Astrocyte (in vitro differentiated cells and primary cell): ENCODE measurements at places on chromosomes 3 and 15.
A peak's percentile ranks its signal among the peaks of the same experiment; 100 is the strongest.

GRCh38 chr15:57227899-57228298 is 148.4 kb upstream of the CGNL1 start:
- DNase-seq: peak; percentile 92
- H3K27me3 ChIP-seq: no peaks in the 10 kb centered on the region
- H3K4me1 ChIP-seq: peaks cover 22% of the 10 kb centered on the region

DNA sequence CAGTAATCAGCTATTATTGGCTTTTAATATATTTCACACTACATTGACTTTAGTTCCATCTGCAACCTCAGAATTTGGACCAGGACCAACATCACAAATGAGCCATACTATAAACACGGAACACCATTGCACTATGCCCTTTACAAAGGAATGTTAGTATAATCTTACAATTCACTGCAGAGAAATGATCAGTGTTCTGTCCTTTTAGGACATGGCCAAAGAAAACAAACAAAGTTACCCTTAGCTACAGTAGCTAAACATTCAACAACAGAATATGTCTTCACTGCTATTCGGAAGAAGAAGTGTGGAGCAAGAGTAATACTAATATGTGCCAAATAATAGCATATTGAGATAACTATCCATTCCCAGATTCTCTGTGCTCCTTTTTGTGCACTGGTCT is 90.4 kb downstream of the NAALADL2 start:
- no peak overlapping the region for H3K4me3 ChIP-seq
- DNase-seq: peak; percentile 97
- H3K36me3 ChIP-seq: no peaks in the 10 kb centered on the region
- peak overlapping the region; percentile 77 for H3K27ac ChIP-seq
- H3K27me3 ChIP-seq: no peaks in the 10 kb centered on the region

GRCh38 chr15:34330279-34330678 is 7.3 kb downstream of the SLC12A6 start:
- H3K27me3 ChIP-seq: no peaks in the 10 kb centered on the region
- no peak overlapping the region for H3K27ac ChIP-seq
- peaks cover 1% of the 10 kb centered on the region for H3K4me1 ChIP-seq
- H3K36me3 ChIP-seq: no peaks in the 10 kb centered on the region
- no peak for DNase-seq

GRCh38 chr3:155553780-155554179 is 191.1 kb downstream of the PLCH1 start:
- no peak overlapping the region for H3K4me3 ChIP-seq
- no peak for DNase-seq
- H3K4me1 ChIP-seq: no peaks in the 10 kb centered on the region
- H3K36me3 ChIP-seq: no peaks in the 10 kb centered on the region
- no peak overlapping the region for H3K27ac ChIP-seq
- H3K27me3 ChIP-seq: no peaks in the 10 kb centered on the region

DNA sequence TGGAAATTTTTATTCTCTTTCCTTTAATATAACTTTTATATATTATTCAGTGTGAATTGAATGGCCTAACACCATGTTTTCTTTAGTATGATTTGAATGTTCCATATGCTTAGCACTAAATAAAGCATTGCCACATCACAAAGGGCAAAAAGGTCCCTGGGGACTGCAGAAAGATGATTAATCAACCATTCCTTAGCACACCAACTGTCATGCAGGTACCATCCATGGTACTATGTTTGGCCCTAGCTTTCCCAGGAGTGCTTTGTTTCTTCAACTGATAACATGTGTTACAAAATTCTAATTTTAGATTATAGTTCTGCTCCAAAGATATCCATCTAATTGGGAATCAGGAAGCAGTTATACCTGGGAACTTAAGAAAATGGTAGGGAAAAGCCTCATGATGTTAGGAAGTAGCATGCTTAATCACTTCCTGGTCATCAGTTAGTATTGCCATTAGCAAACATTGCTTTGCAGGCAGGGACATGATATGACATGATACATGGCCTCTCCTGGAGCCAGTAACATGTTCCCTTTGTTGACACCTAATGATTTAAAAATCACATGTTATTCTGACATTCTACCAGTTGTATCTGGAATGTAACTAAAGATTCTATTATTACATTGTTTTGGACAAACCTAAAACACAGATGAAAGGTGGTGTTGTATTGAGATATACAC is 712.6 kb upstream of the GBE1 start:
- H3K27ac ChIP-seq: no peak overlapping the region
- no peaks in the 10 kb centered on the region for H3K4me1 ChIP-seq
- no peak overlapping the region for H3K4me3 ChIP-seq

DNA sequence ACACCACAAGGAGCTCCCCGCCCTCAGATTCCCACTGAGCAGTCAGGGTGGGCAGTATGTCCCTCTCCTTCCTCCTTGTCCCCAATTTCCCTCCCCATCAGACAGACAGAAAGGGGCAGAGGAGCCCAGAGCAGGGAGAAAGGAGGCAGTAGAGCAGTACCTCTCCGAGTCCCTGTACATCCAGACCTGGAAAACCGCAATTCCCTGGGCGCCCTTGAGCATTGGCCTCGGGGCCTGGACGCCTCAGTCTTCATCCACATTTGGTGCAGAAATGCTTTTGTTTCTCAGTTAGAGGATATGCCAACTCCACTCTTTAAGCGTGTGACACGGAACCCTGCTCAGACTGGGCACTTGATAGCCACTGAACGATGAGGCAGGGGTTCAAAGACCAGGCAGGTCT is 5.9 kb downstream of the ISG20 start:
- no peak overlapping the region for H3K27ac ChIP-seq
- no peak for DNase-seq
- H3K27me3 ChIP-seq: no peaks in the 10 kb centered on the region
- H3K4me3 ChIP-seq: no peak overlapping the region

DNA sequence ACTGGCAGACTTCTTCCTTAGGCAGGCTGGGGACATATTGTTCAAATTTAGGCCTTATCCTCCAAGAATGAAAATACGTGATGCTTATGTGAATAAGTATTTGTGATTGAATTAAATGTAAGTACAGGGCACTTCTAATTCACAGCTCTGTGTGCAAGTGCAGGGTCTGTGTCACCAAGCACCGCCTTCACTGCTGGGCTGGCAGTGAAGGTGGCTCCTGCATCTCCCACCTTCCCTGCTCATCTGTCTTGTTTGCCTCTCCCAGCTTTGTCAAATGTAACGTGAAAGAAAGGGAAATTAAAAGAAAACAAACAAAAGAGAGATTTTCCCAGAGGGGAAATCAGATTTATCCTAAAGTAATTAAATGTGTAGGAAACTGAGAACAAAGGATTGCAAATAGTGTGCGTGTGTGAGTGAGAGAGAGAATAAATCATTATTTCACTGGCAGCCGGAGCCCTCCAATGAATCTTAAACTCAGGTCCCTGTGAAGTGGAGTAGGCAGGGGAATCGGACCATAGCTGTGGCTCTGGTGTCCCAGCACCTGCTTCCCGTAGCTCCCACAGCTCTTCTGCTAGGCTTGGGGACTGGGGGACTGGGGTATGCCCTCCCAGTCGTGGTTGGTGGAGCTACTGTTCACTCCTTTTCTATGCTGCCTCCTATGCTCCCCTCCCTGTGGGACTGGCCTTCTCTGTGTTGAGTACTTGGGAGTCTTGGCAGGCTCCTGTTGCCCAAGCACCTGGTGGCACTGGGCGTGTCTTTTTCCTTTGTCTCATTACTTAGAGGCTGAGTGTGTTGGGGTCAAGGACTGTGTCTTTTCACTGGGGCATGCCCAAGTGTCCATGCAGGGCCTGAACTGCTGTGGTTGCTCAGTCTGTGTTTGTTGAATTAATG is 222.2 kb downstream of the EPHB1 start:
- H3K27me3 ChIP-seq: no peaks in the 10 kb centered on the region
- H3K27ac ChIP-seq: no peak overlapping the region
- H3K4me1 ChIP-seq: no peaks in the 10 kb centered on the region
- DNase-seq: no peak

GRCh38 chr15:72751751-72752455 is 31.7 kb downstream of the ADPGK start:
- no peak overlapping the region for H3K27ac ChIP-seq
- H3K4me1 ChIP-seq: peaks cover 9% of the 10 kb centered on the region
- peak; percentile 32 for DNase-seq
- no peak overlapping the region for H3K4me3 ChIP-seq
- H3K36me3 ChIP-seq: peaks cover 25% of the 10 kb centered on the region

- no peaks in the 10 kb centered on the region for H3K4me1 ChIP-seq
- no peak overlapping the region for H3K4me3 ChIP-seq
- H3K36me3 ChIP-seq: no peaks in the 10 kb centered on the region
Measured at GRCh38 chr3:135243616-135244015, 448.6 kb downstream of the EPHB1 start.

DNA sequence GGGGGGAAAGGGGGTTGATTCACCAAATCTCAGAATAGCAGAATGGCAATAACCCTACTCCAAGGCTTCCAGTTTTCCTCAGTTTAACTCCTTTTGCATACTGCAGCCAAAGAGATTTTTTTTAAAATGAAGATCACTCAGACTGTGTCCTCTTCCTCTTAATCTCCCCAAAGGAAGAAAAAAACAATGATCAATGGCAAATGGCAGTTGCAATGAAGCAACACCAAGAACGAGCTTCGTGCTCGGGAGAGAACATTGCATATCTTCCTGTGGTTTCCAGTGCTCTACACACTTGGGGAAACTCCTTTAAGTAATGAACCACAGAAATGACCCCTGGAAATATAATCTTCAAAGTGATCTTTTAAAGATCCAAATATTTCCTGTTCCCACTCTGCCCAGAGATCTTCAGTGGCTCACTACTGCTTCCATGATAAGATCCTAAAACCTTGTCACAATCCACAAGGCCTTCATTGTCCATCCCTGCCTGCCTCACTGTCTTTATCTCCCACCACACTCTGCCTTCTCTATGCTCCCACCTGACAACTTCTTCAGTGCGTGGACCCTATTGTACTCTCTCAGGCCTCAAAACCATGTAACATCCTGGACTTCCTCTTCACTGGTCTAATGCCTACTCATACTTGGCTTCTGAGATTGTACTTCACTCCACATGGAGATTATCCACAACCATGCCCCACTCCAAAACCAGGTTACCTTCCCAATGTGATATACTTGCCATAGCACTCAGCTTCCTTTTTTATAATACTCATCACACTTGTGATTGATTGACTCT is 394.8 kb downstream of the FHIT start:
- no peaks in the 10 kb centered on the region for H3K27me3 ChIP-seq
- H3K4me3 ChIP-seq: no peak overlapping the region
- H3K27ac ChIP-seq: no peak overlapping the region
- DNase-seq: no peak

- no peaks in the 10 kb centered on the region for H3K36me3 ChIP-seq
- H3K4me3 ChIP-seq: no peak overlapping the region
- DNase-seq: peak; percentile 48
- no peaks in the 10 kb centered on the region for H3K27me3 ChIP-seq
- no peak overlapping the region for H3K27ac ChIP-seq
- H3K4me1 ChIP-seq: peaks cover 9% of the 10 kb centered on the region
Measured at GRCh38 chr3:187041362-187042307, 97.7 kb downstream of the RPL39L start.

DNA sequence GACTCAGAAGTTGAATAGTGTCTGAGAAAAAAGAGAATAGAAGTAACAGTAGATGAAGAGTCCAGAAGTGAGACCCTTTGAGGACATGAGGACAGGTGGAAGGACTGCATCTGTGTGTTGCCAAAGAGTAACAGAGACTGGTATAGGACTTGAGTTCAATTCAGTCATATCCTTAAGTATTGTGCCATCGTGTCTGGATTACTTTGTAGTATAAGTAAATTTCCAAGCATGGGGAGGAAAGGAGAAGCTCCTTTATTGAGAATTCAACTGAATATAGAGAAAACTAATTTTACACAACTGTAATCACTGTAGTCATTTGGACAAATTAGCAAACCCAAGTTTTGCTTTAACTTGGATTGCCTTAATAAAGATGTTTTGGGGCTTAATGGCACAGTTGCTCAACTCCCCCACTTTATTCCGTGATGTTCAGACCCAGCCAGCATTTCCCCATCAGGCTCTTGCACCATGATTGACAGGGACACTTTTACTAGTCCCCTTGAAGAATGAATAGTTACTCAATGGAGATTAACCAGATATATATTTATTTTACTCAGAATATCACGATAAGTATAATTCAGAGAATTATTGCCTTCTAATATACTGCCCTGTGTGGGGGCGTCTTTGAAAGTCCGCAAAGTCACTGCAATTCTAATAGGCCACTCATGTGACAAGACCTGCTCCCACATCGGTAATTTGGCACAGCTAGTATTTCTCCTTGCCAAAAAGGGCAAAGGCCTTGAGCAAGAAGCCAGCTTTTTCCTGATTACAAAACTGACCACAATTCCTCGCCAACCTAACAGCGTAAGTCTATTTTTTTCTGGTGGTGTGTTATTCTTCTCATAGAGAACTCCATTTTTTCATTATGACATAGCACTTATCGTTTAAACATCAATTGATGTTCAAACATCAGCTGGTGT is 61.3 kb downstream of the PPARG start:
- H3K27ac ChIP-seq: no peak overlapping the region
- DNase-seq: peak; percentile 62
- no peaks in the 10 kb centered on the region for H3K36me3 ChIP-seq
- no peak overlapping the region for H3K4me3 ChIP-seq

DNA sequence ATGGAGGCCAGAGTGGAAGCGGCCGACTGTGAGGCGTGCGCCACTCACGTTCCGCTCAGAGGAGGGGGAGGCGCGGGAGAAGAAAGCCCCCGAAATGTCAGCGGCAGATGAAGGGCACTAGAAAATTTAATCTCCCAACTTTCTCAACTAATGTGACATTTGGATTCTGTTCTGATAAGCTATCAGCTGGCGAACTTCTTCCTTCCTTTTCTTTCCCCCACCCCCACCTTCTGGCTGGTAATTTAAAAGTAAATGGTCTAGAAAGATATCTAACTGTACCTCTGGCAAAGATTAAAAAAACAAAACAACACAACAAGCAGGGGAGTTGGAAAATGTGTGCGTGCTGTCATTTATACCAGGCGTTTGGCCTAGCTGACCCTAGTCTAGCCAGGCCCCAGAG is 26.4 kb upstream of the TMEM115 start:
- H3K27me3 ChIP-seq: no peaks in the 10 kb centered on the region
- H3K36me3 ChIP-seq: no peaks in the 10 kb centered on the region
- no peak for DNase-seq

DNA sequence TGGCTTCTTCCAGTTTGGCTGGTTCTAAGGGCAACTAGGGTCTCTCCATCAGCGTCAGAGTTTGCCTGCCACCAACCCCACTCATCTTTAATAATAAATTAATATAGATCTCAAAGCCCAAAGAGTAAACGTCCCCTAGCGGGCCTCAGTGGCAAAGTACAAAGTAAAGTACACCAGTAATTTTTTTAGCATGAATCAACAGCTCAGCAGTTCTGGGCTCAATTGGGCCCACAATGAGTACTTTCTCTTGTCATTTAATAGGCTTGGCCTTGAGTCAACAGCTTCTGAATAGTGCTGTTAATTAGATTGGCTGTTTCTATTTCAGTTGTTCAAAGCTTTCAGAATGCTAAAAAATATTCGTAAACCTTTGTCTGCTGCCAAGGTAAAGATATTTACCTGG is 89.0 kb upstream of the PFN2 start:
- H3K4me3 ChIP-seq: no peak overlapping the region
- no peak overlapping the region for H3K27ac ChIP-seq
- H3K36me3 ChIP-seq: no peaks in the 10 kb centered on the region
- peaks cover 7% of the 10 kb centered on the region for H3K4me1 ChIP-seq
- H3K27me3 ChIP-seq: peaks cover 3% of the 10 kb centered on the region

GRCh38 chr3:72635551-72635950 is 212.7 kb downstream of the SHQ1 start:
- H3K27ac ChIP-seq: no peak overlapping the region
- no peaks in the 10 kb centered on the region for H3K4me1 ChIP-seq
- DNase-seq: no peak
- H3K4me3 ChIP-seq: no peak overlapping the region

GRCh38 chr15:35260941-35261340 is 175.8 kb upstream of the NANOGP8 start:
- no peaks in the 10 kb centered on the region for H3K4me1 ChIP-seq
- no peaks in the 10 kb centered on the region for H3K36me3 ChIP-seq
- no peak overlapping the region for H3K27ac ChIP-seq
